Gastroesophageal sphincter (tissue), 4 donors: ENCODE measurements at places on chromosomes 3 and 15. TPM values are rescaled to one million over a fixed set of nuclear protein-coding genes. Genes with fewer than 3 reads are reported as not detected.

- ATAC-seq: no peak
Measured at GRCh38 chr15:98952381-98952803, 55.2 kb downstream of the PGPEP1L start.

DNA sequence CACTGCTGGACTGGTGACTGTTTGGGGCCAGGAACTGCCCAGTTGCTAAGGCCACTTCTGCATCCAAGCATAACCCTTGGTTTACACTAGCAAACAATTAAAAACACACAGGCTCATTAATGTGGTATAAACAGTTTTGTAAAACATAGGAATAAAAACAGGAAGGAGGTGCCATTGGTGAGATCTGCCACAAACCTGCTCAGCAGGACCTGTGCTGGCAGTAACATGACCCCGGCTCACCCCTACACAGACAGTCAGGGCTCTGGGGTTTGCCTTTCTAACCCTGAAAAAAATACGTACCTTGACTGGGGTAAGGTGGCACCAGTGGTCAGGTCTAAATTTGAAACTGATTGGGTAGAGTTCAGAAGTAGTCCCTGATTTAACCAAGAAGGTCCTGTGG is 76.2 kb downstream of the ATP1B3 start:
- ATAC-seq: no peak

- no peak for ATAC-seq
Measured at GRCh38 chr3:151166161-151166560, 36.9 kb downstream of the GPR171 start.

The GOLGA8G gene
- total RNA-seq: 0.66 TPM

The CPNE9 gene
- not detected for total RNA-seq

The SIDT1 gene
- 0.78 TPM for total RNA-seq

DNA sequence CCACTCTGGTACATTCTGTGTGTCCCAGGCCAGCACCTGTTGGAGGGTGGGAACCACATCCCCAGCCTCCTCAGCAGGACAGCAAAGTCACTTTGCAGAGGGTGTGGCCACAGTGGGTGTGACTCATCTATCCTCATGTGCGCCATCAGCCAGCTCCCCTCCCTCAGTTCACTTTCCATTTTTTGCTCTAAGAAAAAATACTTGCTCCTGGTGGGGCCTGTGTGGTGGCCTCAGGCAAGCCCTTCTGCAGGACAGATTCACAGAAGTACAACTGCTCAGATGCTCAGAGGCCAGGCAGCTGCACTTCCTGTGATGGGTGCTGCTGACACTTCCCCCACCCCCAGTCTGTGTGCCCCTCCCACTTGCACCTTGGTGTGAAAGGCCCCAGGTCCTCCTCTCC is 78.3 kb upstream of the ALDH1L1 start:
- ATAC-seq: no peak

GRCh38 chr15:35559683-35560082 is 13.7 kb upstream of the DPH6 start:
- no peak for ATAC-seq

The CXCR6 gene
- total RNA-seq: 3.5 TPM

The AGBL1 gene
- total RNA-seq: not detected

DNA sequence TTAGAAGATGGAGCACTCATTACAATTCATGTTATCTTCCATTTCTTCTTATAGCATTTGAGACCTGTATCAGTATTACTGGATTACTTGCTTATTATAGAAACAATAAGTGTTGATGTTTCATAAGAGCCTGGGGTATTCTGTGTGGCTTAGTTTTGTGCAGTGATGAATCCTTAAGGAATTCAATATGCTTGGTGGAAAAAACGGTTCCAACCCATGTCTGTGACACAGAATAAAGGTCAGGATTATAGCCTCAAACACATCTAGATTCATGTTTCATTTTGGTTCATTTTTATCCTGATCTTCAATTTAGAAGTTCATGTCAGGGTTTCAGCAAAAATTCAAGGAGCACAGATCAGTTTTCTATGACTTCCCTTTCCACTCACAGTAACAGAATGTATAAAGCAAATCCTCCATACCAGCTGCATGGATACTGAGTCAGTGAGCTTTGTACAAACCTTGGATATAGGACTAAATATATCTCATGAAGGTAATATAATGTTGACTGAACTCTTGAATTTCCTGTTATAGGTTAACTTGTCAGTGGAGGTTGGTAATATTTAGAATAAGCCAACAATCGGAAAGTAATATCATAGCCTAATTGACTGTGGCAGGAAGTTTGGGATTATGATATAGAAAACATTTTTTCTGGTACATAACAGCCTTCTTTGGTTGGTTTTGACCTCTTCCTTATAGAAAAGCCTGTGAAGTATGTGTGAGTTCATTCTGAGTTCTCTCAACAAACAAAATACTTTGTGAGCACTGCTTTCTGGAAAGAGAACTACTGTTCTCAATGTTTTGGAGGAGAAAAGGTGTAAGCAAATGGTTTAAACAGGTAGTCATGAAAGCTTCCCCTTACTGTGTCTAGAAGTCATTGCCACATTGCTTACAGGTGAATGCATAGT is 218.2 kb upstream of the TPM1 start:
- no peak for ATAC-seq

DNA sequence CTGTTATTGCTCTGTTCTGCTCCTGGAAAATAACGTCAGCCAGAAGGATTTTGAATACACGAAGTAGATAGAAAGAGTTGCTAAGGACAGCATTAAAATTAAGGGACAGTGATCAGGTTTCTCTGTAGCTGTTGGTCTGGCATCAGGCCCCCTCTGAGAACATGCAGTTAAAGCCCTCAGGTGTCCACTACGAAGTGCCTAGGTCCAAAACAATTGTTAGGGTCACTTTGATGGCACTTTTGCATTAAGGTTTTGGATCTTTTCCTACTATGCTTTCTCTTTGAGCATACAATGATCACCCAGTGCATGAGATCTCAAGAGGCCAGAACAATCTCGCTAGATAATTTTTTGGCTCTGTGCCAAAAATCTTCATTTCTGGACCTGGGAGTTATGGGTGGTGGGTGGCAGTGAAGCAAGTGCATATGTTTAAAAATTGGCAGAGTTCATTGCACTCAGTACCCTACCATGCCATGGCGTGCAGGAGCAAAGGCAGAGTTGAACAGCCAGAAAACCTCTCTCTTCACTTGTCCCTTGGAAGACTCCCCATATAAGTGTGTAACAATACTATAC is 797.6 kb downstream of the ROBO2 start:
- ATAC-seq: no peak

- ATAC-seq: no peak
Measured at GRCh38 chr3:78178209-78178608, 1138.3 kb downstream of the ROBO2 start.

The ARGFX gene
- total RNA-seq: not detected

DNA sequence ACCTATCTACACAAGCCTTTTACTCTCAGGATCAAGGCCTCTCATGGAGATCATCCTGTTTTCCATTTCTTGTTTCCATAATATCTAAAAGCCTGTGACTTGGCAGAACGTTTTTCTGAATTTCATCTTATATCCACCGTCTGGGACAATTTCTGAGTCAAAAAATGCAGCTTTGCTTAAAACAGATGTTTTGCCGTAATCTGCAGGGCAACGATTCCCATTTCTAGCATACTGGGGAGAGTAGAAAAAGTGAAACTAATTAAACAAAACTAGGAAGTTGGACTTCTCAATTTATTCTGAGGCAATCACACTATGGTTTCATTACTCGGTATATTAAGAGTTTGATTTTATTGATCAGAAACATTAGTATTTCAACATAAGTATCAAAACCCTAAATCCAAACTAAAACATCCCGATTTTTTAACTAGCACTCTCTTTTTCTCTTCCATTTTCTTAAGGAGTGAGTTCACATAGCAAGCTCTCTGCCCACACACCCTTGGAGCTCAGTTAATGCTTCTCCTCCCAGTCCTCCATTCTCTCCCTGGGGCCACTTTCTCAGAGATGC is 33.6 kb downstream of the SPATA12 start:
- ATAC-seq: no peak

The PPM1L gene
- total RNA-seq: 47.4 TPM

The CCR2 gene
- total RNA-seq: 0.77 TPM

GRCh38 chr3:172562871-172563865 is 39.9 kb upstream of the TNFSF10 start:
- ATAC-seq: peak; percentile 92

The ACKR2 gene
- 7.9 TPM for total RNA-seq

The CCDC80 gene
- 193 TPM for total RNA-seq

DNA sequence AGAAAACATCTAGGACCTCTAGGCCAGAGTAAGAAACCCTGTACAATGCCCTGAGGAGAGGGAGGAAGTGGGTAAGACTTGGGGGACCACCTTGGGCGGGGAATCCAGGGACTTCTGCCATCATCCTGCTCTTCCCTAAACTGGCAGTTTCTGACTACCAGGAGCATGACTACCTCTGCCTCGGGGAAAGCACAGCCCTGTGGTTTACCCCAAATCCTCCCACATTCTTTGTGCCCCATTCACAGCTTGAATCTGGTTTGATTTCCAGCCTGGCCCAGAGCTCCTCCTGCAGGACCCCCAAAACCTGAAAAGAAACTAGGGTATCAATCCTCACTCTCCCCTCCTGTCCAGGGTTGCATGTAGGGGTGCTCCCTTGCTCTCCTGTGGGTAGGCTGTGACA is 4.7 kb downstream of the C3orf18 start:
- no peak for ATAC-seq

GRCh38 chr3:126442856-126443242 is 32.8 kb downstream of the ZXDC start:
- ATAC-seq: no peak

- no peak for ATAC-seq
Measured at GRCh38 chr15:69742361-69742760, 289.7 kb downstream of the RPLP1 start.

GRCh38 chr3:62210011-62210410 is 163.3 kb downstream of the FEZF2 start:
- ATAC-seq: no peak

GRCh38 chr15:90364251-90364650 is 12.2 kb downstream of the ZNF774 start:
- ATAC-seq: no peak

DNA sequence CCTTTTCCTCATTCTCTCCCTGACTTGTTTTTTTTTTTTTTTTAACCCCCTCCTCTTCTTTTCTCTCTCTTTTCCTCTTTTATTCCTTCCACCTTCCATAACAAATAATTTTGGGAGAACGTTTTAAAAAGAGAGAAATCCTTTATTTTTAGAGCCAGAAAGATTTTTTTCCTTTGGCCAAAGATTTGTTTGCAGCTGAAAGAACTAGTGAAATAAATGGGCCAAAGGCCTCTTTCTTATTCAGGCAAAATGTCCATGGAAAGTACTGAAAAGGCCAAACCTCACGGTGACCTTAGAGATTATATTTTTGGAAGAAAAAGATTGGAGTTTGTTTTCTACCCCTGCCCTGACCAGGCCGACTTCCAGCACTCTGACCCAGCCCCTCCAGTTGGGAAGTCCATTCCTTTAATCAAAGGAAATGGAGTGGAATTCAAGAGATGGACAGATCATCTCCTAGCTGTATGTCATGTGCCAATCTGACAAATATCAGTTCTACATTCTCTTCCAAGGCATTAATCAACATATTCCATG is 214.3 kb upstream of the ADAMTS9 start:
- no peak for ATAC-seq

The CYP1A2 gene
- total RNA-seq: not detected

The MASP1 gene
- 2.3 TPM for total RNA-seq
